ENCODE measurements at places on chromosomes 3 and 15.
A peak's percentile ranks its signal among the peaks of the same experiment; 100 is the strongest.

DNA sequence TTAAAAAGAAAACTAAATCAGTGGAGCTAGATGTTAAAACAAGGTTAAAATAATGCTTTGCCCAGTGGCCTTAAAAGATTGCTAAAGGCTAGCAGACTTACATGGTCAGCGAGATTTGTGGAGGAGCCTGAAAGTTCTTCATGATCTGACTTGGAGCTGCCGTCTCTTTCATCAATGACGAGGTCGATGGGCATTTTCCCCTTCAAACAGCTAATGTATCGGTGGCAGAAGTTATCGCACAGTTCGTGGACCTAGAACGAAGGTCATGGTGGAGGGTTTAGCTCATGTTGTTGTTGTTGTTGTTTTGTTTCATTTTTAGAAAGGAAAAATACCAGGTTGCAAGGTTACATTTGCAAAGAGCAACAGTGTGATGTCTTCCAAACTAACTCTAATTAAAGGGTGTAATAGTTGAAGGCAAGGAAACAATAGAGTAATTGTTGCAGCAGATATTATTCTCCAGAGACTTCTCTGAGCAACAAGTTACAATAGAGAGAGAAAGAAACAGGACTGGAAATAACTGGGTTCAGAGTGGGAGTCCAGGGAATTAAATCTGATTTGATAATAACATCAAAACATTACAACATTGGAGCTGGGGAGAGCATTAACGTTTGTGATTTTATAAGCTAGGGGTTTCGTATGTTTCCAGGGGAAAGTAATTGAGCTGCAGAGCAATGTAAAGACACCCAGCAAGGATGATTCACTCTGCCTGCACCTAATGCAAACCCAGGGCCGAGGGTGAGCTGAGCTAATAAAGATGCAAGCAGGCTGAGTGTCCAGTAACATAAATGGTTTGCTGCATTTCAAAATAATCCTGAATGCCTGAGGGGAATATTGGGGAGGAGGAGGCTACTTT is 6.6 kb downstream of the MEIS2 start:
- no peak for DNase-seq

DNA sequence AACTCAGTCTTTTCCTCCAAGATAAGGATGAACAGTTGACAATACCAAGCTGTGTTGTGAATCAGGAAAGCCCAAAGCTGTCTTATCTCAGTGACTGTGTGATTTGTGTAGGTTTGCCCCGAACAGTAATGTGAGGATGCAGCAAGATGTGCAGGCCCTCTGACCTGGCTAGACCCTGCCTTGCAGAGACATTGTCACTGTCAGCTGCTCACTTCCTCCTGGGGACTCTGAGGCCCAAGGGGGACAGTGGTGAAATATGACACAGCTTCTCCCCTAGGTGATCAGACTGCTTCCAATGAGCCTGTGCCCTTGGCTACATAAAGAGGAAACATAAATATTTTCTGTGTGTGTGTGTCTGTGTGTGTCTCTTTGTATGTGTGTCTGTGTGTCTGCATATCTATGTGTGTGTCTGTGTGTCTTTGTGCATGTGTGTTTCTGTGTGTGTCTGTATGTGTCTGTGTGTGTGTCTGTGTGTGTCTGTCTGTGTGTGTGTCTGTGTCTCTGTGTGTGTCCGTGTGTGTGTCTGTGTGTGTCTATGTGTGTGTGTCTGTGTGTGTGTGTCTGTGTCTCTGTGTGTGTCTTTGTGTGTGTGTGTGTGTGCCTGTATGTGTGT is 21.7 kb downstream of the LRRK1 start:
- DNase-seq = no peak

- no peak for DNase-seq
Observed at GRCh38 chr3:28980631-28981030, 300.2 kb upstream of the RBMS3 start.

GRCh38 chr3:37941608-37942508 is 48.7 kb upstream of the VILL start:
- no peak for DNase-seq

- DNase-seq = no peak
Observed at GRCh38 chr3:139123377-139124095, 78.8 kb upstream of the PRR23C start.

DNA sequence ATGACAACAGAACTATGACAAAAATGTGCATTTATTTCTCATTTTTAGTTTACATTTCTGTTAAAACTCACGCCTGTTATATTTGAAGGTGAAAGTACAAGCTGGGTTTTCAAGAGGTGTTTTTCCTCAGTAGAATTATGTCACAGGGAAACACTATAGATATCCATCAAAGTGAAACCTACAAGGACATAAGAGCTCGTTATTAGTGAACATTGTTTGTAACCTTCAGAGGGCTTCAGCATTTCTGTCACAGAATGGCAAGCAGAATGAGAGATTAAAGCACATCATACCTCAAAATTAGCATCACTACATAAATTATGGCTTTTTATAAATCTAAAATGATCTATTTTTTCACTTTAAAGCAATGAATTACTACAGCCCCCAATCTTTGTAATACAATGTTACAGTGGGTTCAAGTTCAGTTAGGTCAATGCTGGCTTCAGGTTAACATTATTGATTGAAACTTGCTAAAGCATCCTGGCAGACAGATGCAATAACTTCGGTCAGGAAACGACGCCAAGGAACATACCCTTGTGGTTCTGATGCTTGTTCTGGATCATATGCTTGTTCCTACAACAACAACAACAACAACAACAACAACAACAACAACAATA is 405.6 kb downstream of the CADM2 start:
- no peak for DNase-seq

DNA sequence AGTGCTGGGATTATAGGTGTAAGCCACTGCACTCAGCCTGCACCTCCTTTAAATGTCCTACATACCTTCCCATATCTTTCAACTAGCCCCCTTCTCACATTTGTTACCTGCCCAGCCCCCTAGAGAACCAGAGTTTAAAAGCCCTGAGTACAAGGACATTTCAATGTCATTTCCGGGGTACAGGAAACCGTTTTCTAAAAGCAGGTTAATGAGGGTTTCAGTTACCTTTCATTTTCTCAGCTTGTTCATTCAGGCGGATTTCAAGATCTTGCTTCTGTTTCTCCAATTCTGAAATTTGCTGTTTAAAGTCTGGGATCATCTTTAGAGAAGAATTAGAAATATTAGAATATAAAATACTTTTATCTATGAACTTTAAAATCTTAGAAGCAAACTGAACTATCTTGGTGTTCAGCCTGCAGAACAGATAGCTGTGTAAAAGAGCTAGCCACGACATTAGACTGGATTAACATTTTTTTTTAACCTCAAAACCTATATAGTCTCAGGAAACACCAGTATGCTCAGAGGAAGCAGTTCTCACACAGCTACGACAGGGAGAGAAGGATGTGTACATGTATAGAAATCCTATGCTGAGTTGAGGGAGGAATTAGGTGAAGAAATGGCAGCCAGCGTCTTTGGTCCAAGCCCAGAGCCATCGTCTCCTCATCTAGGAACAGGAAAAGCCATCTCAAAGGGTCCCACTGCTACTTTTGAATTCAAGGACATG is 29.9 kb upstream of the GNB5 start:
- DNase-seq = no peak

DNA sequence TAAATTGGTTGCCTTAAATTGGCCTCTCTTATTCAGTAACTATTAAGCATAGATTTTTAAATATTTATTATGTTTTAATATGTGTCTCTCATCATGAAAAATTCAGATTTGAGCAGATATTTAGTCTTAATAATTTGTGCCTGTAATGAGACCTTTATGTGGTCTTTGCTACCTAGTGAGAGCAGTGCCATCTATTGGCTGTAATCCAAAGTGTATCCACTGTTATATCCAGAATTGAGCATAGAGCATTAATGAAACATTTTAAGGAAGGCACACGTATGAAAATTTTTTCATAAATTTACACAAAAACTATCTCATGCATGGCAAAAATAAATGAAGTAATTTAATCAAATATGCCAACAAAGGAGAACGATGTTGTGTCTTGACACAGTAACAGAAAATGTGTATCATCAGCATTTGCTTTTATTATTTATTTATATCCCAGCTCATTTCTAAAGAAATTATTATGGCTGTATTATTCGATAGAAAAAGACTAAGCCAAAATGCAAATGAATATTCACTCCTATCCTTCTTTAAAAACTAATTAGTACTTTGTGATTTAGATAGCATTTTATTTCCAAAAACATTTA is 203.5 kb downstream of the RSRC1 start:
- DNase-seq = no peak

DNA sequence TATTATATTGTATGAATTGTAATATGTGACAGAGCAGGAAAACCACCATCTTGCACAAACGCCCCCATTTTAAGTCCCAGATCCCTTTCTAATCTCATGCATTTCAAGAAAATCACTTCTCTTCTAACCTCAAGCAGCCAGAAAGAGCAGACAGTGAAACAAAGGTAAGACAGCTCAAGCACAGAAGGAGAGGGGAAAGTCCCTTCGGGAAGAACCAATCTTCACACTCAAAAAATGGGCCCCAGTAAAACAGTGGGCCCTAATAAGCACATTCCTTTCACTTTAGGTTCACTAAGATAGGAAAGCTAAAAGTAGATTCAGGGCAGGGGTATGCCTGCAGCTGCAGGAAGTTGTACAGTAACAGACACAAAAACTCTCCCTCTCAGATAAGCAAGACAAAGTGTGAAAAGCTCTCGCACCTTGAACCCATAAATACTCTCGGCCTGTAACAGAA is 1268.7 kb downstream of the SI start:
- no peak for DNase-seq

DNA sequence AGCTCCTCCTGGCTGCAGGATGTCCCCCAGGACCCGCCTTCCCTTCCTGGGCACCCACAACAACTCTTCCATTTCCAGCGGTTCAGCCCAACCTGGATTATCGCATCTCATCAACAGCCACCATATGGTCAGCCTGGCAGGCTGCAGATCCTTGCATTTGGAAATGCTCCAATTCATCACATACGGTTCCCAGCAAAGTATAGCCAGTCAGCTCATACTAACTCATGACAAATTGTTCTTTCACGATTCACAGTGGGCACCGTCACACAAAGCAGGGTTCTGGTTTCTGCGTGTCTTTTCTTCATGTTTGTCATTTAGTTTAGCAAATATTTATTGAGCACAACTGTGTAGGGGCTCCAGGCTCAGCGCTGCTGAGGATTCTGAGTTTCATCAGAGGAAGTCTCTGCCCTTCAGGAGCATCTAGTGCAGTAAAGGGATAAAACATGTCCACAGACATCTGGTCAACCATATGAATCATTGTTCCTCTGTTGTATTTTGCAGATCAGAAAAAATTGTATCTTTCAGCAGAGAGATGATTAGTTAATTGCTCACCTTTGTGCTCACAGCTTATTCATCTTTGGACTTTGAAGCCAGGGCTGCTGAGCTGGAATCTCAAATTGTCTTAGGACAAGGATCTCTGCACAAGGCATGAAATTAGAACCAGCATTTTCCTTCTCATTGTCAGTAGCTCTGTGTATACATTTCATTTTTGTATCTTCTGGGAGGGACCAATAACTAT is 125.1 kb downstream of the GABRG3 start:
- no peak for DNase-seq

- DNase-seq = no peak
Observed at GRCh38 chr3:34284959-34285826, 486.8 kb downstream of the PDCD6IP start.

DNA sequence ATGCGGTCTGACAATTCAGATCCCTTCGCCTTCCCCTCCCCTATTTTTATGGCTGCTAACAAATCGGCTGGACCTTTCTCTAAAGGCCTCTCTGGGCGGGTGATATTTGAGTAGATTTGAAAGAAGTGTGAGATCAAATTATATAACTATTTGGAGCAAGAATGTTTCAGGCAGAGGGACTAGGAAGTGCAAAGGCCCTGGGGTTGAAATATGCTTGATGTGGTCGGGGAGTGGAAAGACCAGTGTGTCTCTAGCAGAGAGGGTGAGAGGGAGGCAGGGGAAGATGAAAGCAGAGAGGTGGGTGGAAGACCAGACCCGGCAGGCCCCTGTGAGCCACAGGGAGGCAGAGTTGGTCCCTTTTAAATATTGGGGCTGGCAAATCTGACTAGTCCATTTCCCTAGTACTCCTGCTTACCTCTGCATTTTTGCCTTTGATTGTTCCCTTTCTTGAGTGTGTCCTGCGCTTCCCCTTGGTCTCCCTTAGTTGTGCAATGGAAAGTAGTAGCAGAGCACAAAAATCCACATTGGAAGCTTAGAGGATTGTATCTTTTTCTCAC is 32.3 kb downstream of the SLCO3A1 start:
- no peak for DNase-seq

- DNase-seq = no peak
Observed at GRCh38 chr3:191301782-191302411, 27.3 kb upstream of the CCDC50 start.

GRCh38 chr3:180624714-180625113 is 22.8 kb downstream of the TTC14 start:
- no peak for DNase-seq

GRCh38 chr3:50192689-50193141 is 1.3 kb downstream of the GNAT1 start:
- DNase-seq = peak; percentile 93

GRCh38 chr15:71629781-71630474 is 180.4 kb upstream of the NR2E3 start:
- DNase-seq = no peak

GRCh38 chr3:100720426-100720825 is 11.1 kb downstream of the TFG start:
- no peak for DNase-seq

DNA sequence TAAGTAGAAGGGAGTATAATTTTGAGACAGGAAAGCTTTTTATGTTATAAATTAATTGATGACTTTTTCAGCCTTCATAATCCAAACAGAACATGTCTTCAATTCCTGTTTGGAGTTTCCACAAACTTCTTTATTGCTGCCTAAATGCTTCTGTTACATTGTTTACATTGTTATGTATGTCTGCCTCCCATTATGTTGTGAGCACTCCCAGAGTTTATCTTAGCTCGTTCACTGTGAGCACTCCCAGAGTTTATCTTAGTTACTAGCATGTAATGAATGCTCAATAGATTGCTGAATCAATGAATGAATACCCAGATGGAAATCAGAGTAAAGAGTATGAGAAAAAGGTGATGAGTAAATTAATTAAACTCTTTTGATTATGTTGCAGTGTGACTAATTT is 1178.0 kb downstream of the ROBO1 start:
- DNase-seq = no peak

DNA sequence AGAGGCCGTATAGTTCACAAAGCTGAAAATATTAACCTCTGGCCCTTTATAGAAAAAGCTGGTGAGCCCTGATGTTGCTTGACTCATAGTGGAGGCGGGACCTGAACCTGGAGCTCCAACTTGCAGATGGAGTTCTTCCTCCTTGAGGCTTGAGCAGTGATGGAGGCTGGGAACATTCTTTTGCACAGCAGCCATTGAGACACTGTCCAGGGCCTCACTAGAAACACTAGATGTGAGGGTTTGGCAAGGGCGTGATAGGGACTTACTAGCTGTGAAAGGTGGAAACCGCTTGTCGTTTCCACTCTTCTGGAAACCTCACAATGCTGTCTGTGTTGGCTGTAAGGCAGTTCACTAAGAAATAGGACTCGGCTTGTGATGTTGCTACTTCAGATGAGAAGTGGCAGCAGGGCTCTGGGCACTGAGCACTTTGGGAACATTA is 12.5 kb downstream of the SMAD6 start:
- no peak for DNase-seq

DNA sequence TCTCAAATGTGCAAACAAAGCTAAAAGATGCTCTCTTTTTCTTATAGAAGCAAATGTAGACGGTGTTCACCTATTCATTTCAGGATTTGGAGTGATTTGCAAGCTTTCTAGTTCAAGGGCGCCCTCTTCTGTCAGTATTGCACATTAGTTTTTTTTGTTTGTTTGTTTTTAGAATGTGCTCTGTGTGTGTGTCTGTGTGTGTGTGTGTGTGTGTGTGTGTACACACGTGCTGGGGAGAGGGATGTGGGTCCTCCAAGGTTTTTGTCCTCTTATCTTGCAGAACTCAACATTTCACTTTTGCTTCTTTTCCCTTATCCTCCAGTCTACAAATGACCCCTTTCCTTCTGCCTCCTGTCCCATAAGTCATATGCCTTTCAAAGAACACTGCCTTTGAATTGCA is 23.5 kb downstream of the DNAH1 start:
- DNase-seq = no peak
